Stimulated activated CD4-positive, alpha-beta T cell treated with anti-CD3 and anti-CD28 coated beads, Interleukin-1b, Interleukin-23, amount 100 ng/mL, for 48 hours (primary cell): ENCODE measurements at places on chromosomes 1 and 21.

DNA sequence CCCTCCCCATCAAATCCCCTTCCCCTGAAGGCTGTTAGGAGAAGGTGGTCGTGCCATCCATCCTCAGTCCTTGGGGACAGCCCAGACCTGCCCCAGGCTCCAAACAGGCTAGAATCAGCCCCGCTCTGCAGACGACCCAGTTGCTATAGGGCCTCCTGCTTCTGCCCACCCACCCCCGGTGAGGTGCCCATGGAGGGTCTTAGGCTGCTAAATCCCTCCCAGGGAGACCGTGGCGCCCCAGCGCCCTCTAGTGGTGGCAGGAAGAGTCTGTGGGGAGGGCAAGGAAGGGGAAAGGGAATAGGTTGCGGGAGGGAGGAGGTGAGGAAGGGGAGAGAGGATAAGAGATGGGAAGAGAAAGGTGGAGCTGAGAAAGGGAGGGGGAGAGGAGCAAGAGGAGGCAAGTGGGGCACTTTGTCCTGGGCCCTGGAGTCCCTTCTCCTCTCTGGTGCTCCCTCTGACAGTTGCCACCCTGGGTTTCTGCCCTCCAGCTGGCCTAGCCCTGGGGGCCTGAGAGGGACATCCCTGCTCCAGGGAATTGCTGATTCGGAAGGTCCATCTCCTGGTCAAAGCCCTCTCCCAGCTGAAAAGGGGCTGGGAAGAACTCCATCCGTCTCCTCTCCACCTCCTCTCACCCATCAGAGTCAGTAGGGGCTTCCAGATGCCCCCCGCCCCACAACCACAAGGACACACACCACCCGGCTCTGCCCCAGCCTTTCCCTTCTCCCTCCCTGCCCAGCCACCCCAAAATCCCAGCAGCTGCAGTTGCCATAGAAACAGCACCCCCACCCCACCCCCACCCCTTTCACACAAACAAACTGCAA lies 55.4 kb downstream of the CAMK2N1 start:
- DNase-seq = peak; percentile 27

DNA sequence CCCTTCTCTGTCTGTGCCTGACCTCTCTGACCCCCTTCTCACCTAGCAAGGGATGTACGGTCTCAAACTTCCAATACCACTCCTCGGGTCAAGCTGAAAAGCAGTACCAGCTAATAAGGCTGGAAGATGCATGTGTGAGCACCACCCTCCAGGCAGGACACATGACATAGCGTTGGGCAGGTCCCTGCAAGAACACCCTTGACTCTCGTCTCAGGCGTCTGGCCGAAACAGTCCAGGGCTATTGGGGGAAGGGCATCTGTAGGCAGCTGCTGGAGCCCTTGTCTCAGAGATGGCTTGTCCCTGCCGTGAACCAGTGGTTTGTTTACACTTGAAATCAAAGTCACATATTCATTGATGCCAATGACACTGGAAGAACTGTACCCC lies 56.5 kb downstream of the CD46 start:
- no peak for DNase-seq

DNA sequence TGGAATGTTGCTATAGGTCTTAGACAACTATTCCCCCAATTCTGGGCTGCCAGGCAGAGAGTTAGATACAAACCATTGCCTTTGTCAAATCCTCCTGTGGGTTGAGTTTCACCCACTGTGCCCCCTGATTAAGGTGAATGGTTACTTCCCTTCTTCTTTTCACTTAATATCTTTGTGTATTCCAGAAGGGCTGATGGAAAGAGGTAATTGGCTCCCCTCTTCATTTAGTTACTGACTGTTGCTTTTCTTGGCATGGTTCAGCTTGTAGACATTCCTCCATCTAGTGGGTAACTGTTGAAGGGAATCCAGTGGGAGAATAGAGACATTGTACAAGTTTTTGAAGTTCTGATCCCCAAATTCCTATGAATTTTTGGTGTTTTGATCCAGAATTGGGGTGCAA lies 43.8 kb upstream of the MACF1 start:
- DNase-seq = no peak

GRCh38 chr1:107972391-107973180 lies 7.6 kb upstream of the VAV3 start:
- DNase-seq = no peak

DNA sequence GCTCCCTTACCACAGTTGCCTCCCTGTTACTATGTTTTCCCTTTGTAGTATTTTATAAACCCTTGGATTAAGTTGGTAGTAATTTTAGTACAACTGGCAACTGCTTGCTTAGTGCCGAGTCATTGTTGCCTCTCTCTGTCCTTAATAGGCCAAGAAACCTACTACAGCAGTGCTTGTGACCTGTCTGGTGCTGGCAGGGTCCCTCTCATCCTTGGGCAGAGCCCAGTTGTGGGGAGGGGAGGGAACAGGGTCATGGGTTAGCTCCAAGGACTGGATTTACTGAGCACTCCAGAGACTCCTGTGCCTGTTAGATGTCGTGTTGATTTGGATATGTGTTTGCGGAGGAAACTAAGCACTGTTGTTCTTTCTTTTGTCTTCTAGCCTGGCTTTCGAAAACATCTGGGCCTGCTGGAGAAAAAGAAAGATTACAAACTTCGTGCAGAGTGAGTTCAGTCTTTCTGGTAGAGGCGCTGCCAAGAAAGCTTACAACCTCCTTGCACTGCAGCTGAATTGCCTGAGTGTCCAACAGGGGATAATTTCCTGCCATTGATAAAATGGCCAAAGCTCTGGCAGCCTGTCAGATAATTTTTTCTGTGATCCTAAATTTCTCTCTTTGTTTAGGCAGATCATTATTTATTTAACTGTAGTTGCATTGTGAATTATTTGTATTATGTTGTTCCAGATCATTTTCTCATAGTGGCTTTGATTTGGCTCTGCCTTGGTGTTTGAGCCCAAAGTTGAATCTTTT lies 3.6 kb downstream of the UTP11 start:
- DNase-seq = no peak

DNA sequence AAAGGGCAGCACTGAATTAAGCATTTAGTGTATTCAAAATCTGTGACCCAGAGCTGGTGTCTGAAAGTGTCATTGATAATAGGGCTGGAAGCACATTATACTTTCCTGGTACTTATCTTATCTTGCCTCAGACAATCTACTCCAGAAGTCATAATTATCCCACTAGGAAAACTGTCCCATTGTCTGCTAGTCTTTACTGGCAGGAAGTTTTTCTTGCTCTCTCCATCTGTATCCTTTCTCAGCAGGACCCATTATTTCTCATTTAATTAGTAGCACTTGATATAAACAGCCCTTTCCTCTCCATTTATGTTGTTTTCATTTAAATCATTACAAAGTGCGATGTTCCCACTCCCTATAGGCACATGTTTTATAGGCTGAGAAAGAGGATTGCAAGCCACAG lies 36.5 kb upstream of the BARHL2 start:
- no peak for DNase-seq

DNA sequence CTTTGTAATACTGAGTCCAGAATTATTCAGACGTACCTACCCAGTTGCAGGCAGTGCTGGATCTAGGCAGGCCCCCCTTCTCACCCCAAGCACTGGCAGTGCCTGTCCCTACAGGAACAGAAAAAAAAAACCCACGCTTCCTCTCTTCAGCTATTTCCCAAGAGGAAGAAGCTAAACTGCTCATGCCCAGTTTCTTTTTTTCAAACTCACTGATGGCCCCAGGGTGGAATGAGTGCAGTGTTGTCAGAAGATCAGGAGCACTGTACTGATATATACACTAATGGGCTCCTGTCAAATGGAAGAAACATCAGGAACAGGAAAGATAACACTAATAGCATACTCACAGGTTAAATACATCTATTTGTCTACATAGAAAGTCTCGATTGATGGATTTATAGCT lies 28.2 kb upstream of the DOCK7 start:
- DNase-seq = no peak

- DNase-seq = no peak
These were observed 48.6 kb downstream of the PCP4 start for GRCh38 chr21:39915881-39916280.

GRCh38 chr1:167923324-167924056 lies 9.6 kb upstream of the ADCY10 start:
- no peak for DNase-seq

DNA sequence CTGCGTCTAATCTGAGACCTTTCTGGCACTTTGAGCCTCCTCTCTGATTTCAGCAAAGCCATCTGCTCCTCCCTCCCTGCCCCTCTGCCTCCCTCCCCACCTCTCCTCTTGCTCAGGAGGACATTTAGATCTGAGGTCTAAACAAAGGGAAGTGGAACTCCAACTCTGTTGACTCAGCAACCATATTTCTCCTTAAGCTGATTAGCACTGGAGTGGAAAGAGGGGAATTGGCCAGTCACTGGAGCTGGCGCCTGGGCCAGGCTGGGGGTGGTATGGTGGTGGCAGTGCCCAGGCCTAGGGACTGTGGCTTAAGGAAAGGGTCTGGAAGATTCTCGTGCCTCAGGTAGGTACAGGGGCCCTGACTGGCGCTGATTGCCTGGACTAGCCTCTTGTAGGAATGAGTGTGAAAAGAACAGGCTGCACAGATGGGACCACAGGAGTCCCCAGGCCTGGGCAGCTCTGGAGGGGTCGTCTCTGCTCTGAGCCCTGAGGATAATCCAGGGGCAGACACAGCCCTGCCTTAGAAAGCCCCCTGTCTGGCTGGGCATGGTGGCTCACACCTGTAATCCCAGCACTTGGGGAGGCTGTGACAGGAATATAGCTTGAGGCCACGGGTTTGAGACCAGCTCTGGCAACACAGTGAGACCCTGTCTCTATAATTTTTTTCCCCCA lies 11.9 kb downstream of the SH2D2A start:
- no peak for DNase-seq

DNA sequence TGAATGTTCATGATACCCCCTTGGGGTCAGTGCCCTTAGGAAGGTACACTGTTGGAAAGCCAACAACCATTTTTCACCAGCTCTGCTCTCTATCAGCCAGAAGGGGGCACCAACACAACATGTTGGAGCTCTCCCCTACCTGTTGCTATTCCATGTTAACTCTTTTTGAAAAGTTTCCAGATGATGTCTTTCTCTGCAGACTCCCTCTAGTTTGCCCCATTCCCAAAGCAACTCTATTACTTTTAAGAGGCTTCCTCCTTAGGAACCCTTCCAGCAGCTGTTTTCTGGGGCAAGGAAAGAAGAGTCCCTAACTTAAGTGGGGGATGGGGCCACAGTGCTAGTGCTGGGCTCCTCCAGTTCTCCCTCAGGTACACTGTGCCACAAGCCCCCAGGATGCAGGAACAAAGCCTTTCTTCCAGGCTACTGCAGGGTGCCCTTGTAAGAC lies 22.9 kb upstream of the NDC1 start:
- DNase-seq = peak; percentile 36

DNA sequence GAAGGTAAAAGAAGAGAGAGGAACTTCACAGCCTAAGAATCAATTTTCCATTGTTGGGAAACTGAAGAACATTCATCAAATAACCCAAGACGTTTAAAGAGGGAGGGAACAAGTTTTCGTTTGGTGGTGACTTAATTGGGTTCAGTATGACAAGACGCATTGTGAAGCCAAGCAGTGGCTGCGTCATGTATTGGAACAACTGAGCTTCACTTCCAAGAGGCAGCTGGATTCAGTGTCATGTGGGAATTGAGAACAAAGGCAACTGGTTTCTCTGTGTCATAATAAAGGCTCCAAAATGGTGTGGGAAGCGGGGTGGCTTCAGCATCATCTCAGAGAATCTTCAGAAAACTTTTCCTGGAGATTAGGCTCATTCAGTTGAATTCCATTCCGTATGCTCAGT lies 29.8 kb upstream of the RC3H1 start:
- no peak for DNase-seq

DNA sequence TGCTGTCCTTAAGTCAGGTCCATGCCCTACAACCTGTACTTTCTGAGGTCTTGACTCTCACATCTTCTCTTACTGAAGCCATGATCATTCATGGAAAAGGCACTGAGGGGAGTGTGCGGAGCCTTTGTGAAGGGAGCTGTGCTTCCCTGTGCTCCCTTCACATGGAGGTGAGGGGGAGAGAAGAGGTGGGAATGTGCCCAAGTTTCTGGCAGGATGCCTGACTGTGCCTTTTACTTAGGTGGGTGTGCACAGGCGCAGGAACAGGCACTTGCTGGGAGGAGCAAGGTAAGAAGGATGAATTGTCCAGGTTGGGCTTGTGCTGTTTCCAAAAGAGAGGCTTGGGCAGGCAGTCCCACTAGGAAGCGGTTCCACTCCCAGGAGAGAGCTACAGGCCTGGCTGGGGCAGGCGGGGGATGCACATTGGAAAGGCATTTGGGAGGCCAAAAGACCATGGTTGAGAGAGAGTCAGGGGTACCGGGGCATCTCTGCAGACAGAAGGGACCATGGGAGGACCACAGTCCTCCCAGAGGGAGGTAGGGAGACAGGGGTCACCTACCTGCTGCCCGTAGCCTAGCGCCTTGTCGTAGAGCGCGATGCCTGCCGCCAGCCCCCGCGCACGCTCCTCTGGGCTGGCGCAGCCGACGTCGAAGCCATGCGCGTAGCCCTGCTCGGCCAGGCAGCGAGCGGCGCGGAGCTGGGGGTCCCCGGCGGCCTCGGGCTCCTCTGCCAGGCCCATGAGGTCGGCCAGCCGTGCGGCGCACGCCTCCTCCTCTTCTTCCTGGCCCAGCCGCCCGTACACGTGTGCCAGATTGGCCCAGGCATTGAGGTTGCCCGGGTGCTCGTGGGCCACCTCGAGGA lies 853 bp downstream of the TTC22 start:
- DNase-seq = no peak

DNA sequence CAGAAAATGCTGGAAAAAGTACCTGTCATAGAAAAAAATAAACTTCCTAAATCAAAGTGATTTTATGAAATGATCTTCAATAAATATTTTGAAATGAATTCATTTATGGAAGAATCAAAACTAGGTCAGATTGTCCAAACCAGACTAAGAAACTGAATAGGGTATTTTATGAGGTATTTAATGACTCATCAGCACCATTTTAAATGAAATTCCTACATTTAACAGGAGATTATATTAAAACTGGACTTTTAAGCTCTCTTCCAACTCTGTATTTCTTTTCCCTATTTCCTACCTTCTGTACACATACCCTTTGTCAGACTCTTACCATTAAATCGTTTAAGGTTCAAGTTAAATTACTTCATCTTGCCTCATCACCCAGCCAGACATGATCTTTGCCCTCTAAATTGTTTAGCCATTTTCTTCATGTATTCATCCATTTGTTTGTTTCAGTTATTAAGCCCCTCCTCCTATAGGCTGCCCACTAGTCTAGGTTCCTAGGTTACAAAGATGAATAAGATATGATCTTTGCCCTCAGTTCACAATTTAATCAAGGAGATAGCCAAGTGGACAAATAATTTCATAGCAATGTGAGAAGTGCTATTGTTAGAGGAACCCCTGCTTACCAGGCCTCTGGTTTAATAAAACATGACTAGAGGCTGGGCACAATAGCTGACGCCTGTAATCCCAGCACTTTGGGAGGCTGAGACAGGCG lies 25.0 kb downstream of the TATDN3 start:
- DNase-seq = no peak

- no peak for DNase-seq
These were observed 53.8 kb downstream of the PLPP3 start for GRCh38 chr1:56525489-56526041.
